ENCODE measurements at places on chromosomes 1 and 21.

GRCh38 chr1:234325878-234326496 is 47.3 kb upstream of the COA6 start:
- no peak for DNase-seq

DNA sequence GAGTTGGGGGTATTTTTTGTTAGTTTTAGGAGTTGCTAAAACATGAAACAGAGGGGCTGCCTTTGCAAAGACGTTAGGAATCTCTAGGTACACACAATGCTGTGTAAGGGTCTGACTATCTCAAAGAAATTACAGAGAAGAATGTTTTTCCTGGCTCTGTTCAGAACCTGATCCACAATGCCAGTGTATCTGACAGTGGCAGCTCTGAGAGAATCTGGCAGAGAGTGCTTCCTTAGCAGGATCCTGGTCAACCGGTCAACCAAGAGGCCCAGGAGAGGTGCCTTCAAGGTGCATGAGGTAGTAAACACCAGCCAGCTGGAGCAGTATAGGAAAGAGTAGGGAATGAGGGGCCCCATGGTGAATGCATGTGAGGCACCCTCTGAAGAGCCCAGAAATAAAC is 40.9 kb upstream of the RGS1 start:
- no peak for DNase-seq

GRCh38 chr1:46807046-46807972 is 8.5 kb downstream of the CYP4B1 start:
- DNase-seq, result no peak

DNA sequence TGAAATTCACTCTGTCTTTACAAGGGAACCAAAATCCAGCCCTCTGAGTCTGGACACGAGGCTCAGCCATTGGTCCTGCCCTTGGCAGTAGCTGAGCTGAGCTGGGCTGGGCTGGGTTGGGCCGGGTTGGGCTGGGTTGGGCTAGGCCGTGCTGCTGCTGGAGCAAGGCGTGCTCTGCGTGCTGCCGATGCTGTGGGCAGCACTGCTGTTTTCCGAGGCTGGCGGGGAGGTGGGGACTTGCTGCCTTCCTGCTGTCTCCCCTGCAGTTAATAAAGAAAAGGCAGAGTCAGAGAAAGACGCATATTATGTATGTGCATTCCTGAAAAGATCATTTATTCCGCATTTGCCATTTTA is 182.9 kb downstream of the CDC7 start:
- DNase-seq, result no peak

GRCh38 chr1:59718989-59719360 is 95.8 kb upstream of the HOOK1 start:
- no peak for DNase-seq

- DNase-seq, result no peak
These were observed 30.5 kb upstream of the FCAMR start for GRCh38 chr1:207000651-207001291.

GRCh38 chr1:205950826-205951549 is 7.7 kb upstream of the SLC26A9 start:
- no peak for DNase-seq

DNA sequence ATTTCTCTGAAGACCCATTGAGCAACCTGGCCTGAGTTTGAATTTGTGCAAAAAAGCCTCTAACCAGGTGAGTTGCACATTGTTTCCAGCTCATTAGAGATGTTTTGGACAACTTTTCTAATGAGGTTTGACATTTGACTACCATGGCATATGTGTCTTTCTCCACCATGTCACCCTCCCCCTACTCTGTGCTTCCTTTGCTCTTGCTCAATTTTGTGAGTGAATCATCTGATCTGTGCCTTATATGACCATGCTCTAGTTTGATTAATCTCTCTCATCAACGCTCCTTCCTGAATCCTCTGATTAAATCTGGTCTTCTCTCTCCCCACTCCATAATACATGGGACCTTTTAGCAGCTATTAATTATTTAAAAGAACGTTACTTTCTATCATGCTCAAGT is 144.8 kb upstream of the SAMSN1 start:
- DNase-seq, result no peak

- no peak for DNase-seq
These were observed 5.6 kb downstream of the ATAD3B start for GRCh38 chr1:1477206-1477605.

- no peak for DNase-seq
These were observed 144.2 kb downstream of the DHRS3 start for GRCh38 chr1:12473596-12474362.

DNA sequence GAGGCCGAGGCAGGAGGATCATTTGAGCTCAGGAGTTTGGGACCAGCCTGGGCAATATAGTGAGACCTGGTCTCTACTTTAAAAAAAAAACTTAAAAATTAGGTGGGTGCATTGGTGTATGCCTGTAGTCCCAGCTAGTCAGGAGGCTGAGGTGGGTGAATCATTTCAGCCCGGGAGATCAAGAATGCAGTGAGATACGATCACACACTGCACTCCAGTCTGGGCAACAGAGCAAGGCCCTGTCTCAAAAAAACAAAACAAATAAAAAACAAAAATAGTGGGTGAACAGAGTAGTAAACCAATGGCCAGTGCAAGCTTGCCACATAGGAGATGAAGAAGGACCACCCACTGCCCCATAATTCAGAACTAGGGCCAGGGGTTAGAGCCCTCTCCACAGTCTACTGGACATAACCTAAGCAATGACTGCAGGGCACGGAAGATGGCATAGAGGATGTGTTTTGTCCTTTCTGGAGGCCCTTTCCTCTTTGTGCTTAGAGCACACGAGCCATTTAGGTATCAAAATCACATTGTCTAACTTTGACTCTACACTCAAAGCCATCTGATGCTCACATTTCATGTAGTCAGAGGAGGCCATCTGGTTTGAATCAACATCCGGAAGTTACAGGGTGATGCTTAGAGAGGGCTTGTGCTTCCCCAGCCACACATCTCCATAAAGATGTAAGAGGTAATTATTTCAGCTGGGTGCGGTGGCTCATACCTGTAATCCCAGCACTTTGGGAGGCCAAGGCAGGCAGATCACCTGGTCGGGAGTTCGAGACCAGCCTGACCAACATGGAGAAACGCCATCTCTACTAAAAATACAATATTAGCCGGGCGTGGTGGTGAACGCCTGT is 12.6 kb downstream of the CD2 start:
- no peak for DNase-seq

GRCh38 chr1:13699936-13700520 is at the start of gene PRDM2:
PRDM2 (plus strand) TSS chr1:13700188; CDS start chr1:13715606, 15,418 bp downstream.
- peak; percentile 15 for DNase-seq

GRCh38 chr1:76070538-76070937 is 4.0 kb upstream of the ST6GALNAC3 start:
- no peak for DNase-seq

DNA sequence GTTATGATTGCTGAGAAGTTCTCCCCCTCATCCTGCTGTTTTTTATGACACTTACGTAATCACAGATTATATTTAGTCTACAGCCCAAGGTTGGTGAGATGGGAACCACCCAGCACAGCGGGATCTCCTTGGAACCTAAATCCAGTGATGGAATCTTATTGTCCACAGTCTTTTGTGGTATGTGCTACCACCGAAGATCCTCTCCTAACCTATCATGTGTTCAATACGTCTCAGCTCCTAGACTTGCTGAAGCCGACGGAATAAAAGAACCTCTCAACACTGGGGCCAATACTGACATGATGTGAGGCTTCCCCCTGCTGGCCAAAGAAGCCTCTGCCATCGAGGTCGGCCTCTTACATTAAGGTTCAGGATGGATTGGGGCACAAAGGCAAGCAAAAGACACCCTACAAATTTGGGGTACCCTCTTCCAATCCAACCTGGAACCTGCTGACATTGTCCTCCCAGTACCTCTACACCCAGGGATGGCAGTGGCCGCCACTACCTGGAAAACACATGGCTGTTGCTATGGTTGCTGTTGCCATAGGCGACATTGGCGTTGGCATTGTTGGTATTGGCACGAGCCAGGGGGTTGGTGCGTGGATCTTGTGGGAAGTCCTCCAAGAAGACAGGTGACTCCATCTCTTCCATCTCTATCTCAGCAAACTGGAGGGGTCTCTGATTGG is 19.4 kb upstream of the KIF21B start:
- peak; percentile 75 for DNase-seq

GRCh38 chr1:2119886-2120285 is 69.7 kb downstream of the PRKCZ start:
- DNase-seq, result no peak

- DNase-seq, result no peak
These were observed 389 bp downstream of the SEMA6C start for GRCh38 chr1:151146072-151146411.

DNA sequence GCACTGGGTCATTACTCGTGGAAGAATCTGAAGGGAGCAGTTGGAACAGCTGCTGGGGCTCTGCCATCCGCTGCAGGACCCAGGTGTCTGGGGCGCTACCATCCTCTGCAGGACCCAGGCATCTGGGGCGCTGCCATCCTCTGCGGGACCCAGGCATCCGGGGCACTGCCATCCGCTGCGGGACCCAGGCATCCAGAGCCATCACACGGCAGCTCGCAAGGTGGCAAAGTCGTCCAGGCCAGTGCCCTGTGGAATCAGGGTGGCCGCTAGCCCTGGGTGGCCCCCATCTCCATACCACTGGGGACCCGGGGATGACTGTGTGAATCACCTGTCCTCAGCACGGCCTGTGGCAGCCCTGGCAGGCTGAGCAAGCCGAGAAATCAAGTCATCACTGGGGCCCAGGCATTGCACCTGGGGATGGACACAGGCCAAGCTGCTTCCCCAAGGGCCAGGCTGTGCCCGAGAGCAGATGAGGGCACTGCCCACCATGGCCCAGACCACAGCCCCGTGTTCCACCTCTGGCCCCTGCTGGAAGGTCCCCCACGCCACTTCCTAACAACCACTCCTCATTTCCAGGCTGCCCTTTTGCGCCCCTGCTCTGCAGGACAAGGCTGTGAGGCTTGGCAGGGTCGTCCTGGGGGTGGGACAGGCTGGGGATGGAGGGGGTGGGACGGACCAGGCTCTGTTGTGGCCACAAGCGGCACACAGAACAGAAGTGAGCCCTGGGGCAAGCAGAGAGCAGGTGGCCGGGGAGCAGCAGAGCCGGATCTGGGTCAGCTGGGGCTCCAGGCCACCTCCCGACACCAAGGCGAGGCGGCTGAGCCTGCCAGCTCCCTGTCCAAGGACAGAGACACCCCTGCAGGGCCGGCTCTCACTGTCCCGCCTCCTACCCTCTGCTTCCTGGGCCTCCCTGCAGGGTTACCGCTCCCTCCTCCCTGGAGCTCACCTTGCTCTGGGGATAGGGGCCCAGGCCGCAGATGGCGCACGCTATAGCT is 12.7 kb downstream of the GABRD start:
- no peak for DNase-seq

DNA sequence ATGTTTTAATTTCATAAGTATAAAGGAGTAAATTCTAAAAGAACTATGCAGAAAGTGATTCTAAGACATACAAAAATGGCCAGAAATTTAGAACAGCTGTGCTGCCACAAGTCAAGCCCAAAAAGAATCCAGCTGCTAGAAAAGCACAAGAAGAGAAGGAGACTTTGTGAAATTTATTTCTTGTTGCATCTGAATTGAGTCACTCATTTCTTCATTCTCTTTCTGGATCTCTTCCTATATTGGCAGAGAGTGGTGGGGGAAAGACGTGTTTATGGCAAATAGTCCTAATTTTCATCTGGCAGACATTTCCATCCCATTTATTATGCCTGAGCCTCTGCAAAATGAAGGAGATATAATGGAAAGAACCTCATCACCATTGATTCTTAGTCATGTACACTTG is 139.6 kb upstream of the CTTNBP2NL start:
- no peak for DNase-seq

- no peak for DNase-seq
These were observed 169.0 kb downstream of the CHRM3 start for GRCh38 chr1:239555350-239555749.

GRCh38 chr1:21212126-21212525 is 35.4 kb upstream of the EIF4G3 start:
- DNase-seq, result no peak

DNA sequence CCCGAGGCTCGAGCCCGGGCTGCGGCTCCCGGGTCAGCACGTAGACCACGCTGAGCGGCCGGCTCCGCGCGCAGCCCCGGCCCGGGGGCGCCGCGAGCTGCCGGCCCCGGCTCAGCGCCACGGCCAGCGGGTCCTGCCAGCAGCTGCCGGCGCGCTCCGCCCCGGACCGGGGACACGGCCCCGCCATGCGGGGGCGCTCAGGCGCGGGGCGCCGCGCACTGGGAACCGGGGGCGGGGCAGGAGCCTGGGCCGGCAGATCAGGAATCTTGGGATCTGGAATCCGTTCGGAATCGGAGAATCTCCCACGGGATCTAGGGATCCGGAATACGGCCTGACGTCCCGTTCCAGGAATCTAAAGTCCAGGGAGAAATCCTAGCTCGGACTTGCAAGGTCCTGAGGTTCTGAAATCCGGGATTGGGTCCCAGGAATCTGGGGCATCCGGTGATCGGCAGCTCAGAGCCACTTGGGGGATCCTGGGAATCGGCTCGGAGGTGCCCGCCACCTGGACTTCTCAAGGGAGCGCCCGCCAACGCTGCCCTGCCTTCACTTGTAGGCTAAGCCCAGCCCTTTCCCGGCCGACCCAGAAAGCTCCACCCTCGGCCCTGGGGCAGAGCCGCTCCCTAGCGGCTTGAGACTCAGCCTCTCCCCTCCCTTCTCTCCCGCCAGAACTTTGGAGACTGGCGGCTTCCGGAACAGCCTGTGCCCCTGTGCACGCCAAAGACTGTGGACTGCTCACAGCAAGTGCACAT is at the start of gene MAP3K6:
TSS of gene MAP3K6 (minus strand) at position 551 of the 749 bp plus-strand sequence. CDS start at position 187, 364 bp downstream.
- DNase-seq, result peak; percentile 65

Data from NCI-H146 (cell line).